HFFc6 (cell line): ENCODE measurements at places on chromosomes 13 and 19. TPM values are rescaled to one million over a fixed set of nuclear protein-coding genes. Genes with fewer than 3 reads are reported as not detected.
A peak's percentile ranks its signal among the peaks of the same experiment; 100 is the strongest.

The CD33 gene
- not detected in 3 replicates for total RNA-seq

The CNFN gene
- total RNA-seq, result 0.45 to 1.2 TPM (median 0.80 TPM) in 3 replicates

The WDR62 gene
- 6.5 to 13.0 TPM (median 11.7 TPM) in 3 replicates for total RNA-seq

The VN1R4 gene
- not detected in 3 replicates for total RNA-seq

The PLIN5 gene
- not detected in 3 replicates for total RNA-seq

The USHBP1 gene
- total RNA-seq, result not detected in 3 replicates

The ZNF90 gene
- 0.74 to 1.1 TPM (median 1.1 TPM) in 3 replicates for total RNA-seq

GRCh38 chr13:79780240-79780639, 299.3 kb downstream of the NDFIP2 start:
- no peak for DNase-seq

- DNase-seq, result no peak
Measured at GRCh38 chr13:90428522-90429210, 918.8 kb upstream of the MIR17HG start.

DNA sequence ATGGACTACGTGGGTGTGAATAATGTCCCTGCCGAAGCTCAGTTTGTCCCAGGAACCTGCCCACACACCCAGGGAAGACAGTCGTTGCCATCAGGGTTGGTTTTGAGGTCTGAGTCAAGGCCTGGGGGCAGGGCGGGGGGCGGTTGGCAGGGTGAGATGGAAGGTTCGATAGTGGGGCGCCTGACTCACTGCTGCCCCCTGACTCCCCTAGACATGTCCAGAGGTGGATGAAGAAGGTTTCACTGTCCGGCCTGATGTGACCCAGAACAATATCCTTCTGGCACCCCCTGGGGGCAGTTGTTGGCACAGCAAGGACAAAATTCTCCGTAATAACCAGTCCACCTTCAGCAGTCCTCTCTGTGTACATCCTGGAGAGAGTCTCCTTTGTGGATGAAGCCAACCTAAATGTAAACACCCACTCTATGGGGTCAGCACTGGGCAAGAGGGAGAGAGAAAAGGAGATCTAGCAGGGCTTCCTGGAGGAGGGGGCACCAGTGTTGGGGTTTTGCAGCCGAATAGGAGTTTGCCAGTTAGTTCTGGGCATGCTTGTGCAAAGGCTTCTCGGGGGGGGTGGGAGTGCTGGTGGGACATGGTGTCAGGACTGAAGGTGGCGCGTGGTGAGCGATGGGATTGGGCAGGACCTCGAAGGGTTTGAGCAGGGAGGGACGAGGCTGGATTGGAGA, 19.6 kb upstream of the B3GNT3 start:
- DNase-seq, result peak; percentile 34

DNA sequence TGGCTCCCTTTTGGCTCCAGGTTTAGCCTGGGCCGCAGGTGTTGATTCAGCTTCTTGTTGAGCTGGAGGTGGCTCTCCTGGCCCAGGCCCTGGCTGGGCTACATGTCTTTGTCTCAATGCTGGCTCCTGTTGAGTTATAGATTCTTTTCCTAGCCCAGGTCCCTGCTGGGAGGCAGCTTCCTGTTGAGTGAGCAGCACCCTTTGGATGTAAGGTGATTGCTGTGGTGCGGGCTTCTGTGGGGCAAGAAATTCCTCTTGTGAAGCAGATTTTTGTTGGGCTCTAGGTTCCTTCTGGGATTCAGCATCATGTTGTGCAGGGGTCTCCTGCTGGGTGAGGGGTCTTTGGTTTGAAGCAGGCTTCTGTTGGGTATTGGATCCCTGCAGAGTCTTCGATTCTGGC, 545 bp downstream of the LIPE start:
- no peak for DNase-seq

DNA sequence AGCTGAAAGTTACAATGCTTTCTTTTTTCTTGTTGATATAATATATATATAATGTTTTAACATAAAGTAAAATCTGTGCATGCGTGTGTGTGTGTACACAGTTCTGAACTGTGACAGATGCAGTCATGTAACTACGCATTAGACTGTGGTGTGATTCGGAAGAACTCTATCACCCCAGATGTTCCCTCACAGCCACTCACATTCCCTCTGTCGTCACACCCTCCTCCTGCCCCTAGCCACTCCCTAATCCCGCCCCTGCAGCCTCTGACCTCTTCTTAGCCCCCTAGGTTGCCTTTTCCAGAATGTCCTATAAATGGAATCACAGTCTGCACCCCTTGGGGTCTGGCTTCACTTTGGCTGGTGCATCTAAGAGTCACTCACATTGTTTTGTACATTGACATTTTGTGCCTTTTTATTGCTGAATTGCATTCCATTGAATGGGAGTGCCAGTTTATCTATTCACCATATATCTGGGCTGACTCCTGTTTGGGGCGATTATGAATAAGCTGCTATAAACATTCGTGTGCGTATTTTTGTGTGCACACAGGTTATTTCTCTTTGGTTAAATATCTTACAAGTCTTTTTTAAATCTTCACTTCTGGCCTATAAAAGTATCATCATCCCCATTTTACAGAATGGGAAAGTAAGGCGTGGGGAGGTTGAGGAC, 20.4 kb downstream of the DHRS12 start:
- DNase-seq, result no peak

GRCh38 chr19:52990759-52991418, 22.8 kb upstream of the ERVV-1 start:
- DNase-seq, result no peak

GRCh38 chr19:13847407-13848339, 29.3 kb upstream of the NANOS3 start:
- peak; percentile 88 for DNase-seq

DNA sequence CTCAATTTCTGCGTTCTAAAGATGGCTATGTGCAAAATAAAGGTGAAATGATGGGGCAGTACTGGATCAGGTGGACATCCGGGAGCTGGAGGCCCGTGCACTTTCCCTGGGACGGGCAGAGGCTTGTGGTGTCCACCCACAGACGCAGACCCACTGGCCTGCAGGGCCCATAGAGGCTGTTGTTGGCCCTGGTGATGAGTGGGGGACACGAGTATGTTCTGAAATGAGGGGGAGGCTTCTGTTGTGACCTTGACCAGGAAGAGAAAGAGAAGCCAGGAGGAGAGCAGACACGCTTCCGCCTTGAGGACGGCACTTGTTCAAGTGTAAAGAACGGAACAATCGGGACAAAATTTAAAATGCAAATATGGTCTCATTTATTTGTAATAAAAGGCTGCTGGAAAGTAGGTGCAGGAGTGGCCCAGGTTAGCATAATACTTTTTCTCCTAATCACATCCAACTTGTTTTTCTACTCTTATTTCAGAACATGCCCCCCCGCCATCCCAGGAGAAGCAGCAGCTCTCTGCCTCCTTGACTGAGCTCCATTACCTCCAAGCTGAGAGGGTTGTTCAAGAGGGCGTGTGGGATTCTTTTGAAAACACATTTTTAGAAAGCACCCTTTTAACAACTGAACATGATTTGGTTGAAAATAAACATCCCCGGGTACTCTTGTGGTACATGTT, 27.1 kb downstream of the ATP11A start:
- DNase-seq, result no peak

DNA sequence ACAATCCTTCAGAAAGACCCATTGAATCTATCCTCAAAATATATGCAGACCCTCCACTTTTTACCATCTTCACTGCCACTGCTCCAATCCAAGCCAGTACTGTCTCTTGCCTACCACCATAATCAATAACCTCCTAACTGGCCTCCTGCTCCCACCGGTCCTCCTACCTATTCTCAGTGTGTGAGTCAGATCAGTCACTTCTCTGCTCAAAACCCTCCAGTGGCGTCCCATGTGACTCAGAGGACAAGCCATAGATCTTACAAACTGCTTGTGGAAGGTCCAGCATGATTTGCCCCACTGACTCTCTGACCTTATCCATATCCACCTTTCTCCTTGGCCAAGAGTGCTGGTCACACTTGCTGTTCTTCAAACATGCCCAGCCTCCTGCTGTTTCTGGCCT, 23.4 kb upstream of the MBNL2 start:
- no peak for DNase-seq

DNA sequence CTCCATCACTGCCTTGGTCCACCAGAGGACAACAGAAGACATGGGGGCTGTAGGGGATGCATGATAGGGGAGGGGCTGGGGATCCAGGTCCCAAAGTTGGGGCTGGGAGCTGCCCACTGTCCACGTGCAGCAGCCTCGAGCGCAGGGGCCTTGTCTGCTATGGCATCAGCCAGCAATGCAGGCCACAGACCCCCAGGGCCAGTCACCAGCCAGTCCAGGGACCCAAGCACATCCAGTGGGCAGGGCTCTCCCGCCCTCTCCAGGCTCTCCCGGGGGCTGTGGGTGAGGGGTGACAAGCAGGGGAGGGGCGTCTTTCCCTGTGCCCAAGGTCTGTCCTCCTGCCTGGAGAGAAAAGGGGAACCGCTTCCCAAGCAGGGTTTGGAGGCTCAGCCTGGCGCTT, 32.8 kb downstream of the PEPD start:
- no peak for DNase-seq

DNA sequence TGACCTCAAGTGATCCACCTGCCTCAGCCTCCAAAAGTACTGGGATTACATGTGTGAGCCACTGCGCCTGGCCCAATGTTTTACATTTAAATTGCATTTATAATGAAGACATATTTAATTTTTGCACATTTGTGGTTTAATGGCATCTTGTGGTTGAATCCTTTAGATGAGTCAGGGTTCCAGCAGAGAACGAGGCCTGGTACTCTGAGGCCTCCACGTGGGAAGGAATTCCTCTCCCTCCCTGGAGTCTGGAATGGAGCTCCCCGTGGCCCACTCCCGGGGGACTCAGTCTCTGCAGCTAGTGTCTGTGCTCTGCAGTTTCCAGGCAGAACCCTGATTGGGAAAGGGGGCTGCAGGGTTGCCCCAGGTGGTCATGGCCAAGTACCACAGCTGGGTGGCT, 24.2 kb downstream of the ZFR2 start:
- DNase-seq, result no peak

DNA sequence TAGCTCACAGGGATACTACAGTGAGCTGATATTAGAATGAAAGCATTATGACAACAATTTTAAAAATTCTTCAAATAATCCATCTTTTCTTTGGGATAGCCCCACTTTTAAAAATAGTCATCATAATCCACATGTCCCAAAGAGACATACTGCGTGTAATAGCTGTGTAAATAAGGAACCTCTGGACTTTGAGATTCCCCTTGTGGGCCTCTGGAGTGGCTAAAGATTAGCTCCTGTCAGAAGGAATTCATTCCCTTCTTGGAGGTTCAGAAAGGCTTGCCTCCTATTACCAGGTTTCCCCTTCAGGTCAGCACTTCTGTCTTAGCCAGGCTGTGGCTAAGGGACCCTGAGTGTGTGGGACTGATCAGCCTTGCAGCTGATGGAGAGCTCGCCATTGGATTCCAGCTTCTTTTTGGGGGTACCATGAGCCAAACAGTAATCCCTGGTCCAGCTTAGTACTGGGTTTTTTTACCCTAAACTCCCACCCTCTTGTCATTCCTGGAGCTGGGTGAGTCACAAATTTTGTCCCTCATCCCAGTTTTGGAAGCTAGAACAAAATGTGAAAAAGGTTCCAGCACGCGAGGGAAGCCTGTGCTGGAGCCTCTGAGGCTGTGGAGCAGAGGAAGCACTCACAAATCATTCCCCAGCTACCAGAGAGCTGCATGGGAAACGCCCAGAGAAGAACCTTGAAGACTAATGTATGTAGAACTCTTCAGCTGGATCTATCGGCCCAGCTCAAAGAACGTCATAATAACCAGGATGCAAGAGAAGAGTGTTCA, 96.7 kb downstream of the RNASEH2B start:
- no peak for DNase-seq

- no peak for DNase-seq
Measured at GRCh38 chr19:2827840-2828489, 8.3 kb downstream of the ZNF554 start.

DNA sequence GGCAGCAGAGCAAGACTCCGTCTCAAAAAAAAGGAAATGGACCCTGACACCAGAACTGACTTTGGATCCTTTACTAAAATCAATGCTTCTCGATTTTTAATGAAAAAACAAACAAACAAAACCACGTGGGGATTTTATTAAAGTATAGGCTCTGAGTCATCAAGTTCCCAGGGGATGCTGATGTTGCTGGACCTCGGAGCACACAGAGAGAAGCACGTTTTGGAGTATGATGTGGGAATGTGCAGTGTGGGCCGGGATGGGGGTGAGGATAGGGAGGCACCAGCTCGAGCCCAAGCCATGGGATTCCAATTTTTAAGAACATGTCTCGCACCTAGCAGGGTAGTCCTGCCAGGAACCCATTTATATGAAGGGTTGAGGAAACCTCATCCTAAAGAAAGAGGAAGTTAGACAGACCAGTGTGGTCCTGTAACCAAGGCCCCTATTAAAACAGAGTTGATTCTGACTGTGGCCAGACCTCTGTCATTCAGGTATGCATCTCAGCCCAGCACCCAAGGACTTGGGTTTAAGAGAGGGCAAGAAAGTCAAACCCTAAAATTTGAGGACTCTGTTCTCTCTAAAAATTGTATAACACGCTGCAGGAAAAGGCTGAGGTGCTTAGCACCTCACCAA, 6.4 kb downstream of the FLT1 start:
- no peak for DNase-seq

DNA sequence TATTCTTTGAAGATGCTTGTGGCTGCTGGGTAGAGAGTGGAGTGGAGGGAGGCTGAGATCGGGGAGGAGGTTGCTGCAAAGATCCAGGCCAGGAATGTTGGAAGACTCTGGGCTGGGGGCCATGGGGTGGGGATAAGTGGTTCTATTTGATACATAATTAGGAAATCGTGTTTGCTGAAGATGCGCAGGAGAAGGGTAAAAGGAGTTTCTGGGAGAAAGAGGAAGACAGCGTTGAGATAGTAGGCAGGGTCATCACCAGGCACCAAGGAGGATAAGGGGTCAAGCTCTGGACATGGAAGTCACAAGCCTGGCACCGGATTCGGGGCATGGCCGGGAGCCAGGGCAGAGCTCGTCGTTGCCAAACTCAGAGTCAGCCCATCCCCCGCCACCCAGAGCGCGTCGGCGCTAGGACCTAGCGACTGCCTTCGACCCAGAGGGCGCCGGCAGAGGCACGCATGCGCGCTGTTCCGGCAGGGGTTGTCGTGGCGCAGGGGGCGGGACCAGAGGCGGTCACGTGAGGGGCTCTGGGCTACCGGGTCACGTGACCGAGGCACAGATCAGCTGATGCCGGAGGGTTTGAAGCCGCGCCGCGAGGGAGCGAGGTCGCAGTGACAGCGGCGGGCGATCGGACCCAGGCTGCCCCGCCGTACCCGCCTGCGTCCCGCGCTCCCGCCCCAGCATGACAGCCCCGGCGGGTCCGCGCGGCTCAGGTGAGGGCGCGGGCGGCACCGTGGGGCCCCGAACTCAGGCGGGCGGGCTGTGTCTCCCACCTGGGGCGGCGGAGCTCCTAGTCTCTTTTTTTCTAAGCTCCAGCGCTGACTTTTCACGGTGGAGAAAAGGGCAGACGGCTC, at the start of gene MCOLN1:
MCOLN1 (plus strand) TSS at position 553 of the 851 bp plus-strand sequence; CDS start at position 680, 127 bp downstream.
- DNase-seq, result peak; percentile 95
